Stimulated activated CD8-positive, alpha-beta memory T cell treated with anti-CD3 and anti-CD28 coated beads, Interleukin-12 subunit alpha, Interleukin-12 subunit beta, amount 100 ng/mL, for 4 hours (primary cell): ENCODE measurements at places on chromosomes 5 and 9.

DNA sequence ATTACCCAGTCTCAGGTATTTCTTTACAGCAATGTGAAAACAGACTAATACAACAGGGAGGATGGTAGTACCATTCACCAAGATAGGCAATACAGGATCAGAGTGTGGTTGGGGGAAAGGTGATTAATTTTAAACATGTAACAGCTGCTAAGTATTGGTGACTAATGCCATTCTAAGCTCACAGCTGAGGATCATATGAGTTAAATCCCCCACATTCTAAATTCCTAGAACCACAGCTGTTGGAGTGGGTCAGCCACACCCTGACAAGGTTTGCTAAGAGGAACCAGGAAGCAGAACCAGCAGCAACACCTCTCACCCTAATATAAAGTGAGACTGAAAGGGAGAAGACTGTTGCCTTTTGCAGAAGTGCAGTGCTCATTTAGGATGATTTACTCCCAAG, 24.8 kb downstream of the HSPB3 start:
- DNase-seq: no peak

DNA sequence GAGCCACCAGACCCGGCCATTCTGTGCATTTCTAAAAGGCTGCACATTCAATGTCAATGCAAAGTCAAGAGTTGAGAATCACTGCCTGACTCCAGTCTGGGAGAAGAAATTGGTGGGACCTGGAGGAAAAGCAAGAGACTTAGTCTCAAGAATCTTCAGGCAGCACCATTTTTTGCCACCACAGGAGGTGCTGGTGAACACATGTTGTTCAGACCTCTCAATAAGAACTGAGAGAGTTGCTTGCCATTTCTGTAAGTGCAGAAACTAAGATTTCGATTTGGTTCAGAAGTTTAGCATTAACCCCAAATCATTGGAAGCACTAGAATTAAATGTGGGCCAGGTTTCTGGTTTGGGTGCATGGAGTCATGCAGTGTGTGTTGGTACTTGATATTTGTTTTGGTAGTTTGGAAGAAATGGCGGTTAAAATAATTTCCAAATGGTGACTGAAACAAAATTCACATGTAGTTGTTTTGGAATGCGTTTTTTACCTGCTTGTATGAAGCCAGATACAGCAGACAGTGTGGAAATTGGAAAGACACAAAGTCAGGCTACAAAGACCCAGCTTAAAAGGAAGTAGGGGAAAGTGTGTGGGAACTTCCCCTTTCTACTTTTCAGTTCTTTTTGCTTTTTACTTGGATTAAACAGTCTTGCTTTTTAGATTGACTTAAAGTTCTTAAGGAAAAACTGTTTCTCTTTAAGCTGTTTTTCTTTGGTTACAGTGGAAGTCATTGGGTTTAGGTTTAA, 20.4 kb downstream of the PDE8B start:
- DNase-seq: no peak

- DNase-seq: no peak
These were observed 19.1 kb downstream of the ACSL6 start for GRCh38 chr5:131992370-131992769.

- DNase-seq: no peak
These were observed 265.3 kb upstream of the GAS1 start for GRCh38 chr9:87212605-87213021.

- no peak for DNase-seq
These were observed 245.8 kb downstream of the MTRR start for GRCh38 chr5:8114597-8115266.

GRCh38 chr9:126883636-126884035, 23.2 kb downstream of the ZBTB34 start:
- DNase-seq: no peak
